ENCODE measurements at places on chromosomes 6 and 20.

DNA sequence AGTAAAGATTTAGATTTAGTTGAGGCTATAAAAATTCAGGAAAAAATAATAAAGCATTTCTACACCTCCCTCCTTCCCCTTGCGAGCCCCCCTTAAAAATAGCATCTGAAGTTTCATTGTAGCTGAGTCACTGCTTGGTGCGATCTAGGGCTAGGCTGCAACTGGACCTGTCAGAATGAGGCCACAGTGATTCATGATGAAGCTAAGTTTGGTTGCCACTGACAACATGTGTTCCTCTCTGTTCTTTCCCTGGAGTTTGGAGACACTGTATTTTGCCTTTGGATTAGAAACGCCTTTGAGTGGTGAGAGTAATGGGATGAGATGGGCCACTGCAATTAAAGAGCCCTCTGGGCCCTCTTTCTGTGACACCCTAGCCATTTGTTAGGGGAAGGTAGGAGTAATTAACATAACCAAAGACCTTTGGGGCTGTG, 334.1 kb downstream of the NRN1 start:
- no peak for DNase-seq

DNA sequence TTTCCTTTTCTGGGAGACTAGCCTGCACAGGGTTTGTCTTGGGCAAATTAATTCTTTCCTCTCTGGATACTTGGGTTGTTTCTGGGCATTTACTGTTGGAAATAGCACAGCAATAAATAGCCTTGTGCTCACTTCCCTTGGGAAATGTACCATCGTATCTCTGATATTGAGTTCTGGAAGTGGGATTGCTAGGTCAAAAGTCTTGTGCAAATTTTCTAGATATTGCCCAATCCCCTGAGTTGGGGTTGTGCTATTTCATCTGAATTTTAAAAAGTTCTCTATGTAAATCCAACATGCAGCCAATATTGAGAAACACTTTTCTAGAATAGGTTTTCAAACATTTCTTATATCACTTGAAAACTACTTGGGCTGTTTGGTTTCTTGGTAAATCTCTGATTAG, 64.0 kb upstream of the ELOVL5 start:
- DNase-seq: no peak

DNA sequence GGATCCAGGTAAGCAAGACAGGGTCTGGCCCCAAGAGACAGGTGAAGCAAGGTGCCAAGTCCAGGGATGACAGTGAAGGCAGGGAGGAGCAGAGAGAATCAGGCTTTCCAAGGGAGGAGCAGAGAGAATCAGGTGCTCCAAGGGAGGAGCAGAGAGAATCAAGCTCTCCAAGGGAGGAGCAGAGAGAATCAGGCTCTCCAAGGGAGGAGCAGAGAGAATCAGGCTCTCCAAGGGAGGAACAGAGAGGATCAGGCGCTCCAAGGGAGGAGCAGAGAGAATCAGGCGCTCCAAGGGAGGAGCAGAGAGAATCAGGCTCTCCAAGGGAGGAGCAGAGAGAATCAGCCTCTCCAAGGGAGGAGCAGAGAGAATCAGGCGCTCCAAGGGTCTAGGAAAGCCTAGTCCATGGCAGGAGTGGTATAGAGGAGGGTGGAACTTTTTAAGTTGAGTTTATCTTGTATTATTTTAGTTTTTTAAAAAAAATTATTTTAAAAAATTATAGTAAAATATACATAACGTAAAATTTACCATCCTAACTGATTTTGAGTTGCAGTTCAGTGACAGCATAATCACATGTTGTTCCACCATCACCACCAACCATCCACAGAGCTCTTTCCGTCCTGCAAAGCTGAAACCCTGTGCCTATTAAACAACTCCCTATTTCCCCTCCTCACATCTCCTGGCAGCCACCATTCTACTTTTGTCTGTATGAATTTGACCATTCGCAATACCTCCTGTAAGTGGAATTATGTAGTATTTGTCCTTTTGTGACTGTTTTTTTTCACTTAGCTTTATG, 64.1 kb downstream of the SASH1 start:
- no peak for DNase-seq

- no peak for DNase-seq
These were observed 17.0 kb downstream of the PCK1 start for GRCh38 chr20:57577679-57578475.

GRCh38 chr6:133568970-133569889, 319.7 kb upstream of the TCF21 start:
- DNase-seq: peak; percentile 81

DNA sequence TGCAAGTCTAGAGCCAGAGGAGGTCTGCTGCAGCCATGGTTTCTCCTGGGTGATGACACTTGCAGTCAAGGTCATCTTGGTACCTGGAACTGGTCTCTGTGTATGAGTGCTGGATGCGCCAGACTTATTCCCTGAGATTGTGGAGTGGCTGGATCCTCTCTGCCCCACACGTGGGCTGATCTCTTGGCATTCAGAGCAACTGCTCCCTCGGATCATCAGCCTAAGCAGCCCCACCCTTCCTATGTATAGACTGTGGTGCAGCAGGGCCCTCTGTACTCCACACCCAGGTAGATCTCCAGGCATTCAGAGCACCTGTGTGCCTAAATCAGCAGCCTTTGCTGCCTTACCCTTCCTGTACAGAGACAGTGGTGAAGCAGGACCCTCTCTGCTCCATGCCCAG, 12.1 kb upstream of the CST4 start:
- DNase-seq: no peak

- DNase-seq: no peak
These were observed 14.5 kb upstream of the KIFC1 start for GRCh38 chr6:33377171-33377570.

GRCh38 chr6:133286765-133287164, 45.6 kb downstream of the EYA4 start:
- DNase-seq: no peak

- DNase-seq: no peak
These were observed 297.9 kb upstream of the RIMS1 start for GRCh38 chr6:71588490-71588889.

- no peak for DNase-seq
These were observed 335.8 kb upstream of the FLRT3 start for GRCh38 chr20:14673164-14673563.

DNA sequence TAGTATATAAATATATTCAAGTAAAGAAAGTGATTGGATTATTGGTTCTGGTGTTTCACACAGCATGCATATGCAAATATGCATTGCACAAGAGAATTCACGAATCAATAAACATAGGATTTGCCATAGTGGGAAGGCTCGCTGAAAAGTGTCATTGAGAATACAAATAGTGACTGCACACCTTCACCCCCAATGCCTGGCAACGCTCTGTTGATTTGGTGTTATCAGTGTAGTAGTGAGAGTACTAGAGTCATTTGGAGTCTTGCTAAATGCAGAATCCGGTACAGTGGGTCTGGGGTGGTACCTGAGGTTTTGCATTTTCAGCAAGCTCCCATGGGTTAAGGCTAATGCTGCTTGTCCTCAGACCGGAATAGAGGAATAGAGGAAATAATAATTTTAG, 49.7 kb upstream of the NAA20 start:
- no peak for DNase-seq

DNA sequence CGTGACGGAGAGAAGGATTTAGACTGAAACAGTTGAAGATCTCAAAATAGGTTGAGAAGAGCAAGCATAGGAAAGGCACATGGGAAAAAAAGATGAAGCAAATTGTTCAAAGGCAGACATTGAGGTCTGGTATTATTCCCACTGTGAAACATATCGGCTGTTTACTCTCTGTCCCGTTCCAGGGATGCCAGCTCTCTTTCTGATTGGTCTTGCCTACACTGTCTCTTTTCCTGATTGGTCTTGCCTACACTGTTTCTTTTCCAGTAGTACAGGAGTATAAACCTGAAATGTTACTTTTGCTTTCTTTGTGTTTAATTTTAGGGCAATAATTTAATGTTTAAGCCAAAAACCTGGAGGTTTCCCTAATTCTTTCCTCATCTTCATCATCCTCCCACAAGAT, 226.5 kb upstream of the MCHR2 start:
- no peak for DNase-seq

GRCh38 chr20:35772563-35773058, 796 bp downstream of the PHF20 start:
- DNase-seq: no peak

DNA sequence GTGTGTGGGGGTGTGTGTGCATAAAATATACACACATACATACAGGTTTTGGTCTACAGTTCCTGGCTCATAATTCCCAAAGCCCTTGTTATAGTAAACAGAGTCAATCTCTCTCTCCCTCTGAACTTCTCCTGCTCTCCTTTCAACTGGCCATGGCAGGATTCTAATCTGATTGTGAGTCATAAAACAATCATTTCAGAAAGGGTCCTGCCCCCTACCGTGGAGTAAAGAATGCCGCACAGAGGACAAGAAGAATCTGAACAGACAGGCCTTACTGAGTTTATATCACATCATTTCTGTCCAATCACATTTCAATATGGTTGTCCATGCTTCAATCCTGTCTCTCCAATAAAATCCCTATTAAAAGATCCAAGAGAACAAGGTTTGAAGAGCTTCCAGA, 416.9 kb downstream of the FRK start:
- no peak for DNase-seq

- DNase-seq: no peak
These were observed 149.7 kb upstream of the TNFAIP3 start for GRCh38 chr6:137717074-137718073.

DNA sequence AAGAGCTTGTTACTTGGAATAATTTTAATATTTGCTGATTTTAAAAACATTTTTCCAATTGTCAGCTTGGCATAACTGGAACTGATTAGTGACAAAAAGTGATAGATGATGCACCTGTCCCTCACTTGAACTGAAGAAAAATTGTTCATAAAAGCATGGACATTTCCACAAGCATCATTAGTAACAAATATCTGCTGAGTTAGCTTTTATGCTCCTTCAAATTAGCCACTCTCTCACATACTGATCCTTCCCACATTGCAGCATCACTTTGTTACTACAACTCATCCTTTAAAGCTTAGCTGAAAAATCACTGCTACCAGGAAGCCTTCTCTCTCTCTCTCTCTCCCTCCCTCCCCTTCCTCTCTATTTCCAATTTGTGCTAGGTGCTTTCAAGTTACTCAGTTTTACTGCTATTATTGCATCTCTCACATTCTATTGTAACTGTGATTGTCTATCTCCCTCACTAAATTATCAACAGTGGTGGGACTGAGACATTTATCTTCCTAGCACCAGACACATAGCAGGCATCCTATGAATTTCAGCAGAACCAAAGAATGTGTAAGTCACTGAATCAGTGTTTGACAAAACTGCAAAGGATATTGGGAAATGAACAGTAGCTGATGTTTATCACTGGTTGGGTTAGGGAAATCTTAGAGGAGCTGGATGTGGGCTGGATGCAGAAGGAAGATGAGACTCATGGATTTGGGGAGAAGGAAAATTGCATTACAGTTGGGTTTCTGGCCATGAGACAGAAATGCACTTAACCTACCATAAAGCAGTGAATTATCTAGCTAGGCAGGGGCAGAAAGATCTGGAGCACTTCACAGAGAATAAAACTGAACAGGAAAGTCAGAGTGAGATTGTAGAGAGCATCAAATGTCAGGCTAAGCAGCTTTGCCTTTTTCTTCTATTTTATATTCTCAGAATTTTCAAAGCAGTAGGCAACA, 128.4 kb upstream of the PLN start:
- no peak for DNase-seq

- DNase-seq: no peak
These were observed 627.3 kb downstream of the UTRN start for GRCh38 chr6:144912474-144912873.

- DNase-seq: no peak
These were observed 920 bp upstream of the WTAP start for GRCh38 chr6:159726255-159726917.
